AG20443 (cell line): ENCODE measurements at places on chromosomes 3 and 15.

DNA sequence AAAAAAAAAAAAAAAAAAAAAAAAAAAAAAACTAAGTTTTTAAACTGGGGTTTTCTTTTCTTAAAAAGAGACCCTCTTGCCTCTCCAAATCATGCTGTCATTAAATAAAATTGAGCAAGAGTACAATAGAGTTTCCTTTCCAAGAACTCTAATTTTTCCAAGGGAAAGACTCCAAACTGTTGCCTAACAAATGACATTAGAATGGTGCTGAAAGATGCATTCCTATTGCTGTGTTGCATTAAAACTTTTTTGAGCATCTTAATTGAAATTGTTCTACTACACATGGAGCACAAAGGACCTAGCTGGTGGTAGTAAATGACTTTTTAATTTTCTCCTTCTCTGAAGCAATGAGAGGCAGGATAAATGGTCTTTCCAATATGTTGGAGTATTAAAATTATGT, 469.1 kb upstream of the ARHGEF26 start:
- DNase-seq, result no peak

- peak; percentile 51 for DNase-seq
These were observed 16.1 kb downstream of the POU1F1 start for GRCh38 chr3:87260270-87260669.

DNA sequence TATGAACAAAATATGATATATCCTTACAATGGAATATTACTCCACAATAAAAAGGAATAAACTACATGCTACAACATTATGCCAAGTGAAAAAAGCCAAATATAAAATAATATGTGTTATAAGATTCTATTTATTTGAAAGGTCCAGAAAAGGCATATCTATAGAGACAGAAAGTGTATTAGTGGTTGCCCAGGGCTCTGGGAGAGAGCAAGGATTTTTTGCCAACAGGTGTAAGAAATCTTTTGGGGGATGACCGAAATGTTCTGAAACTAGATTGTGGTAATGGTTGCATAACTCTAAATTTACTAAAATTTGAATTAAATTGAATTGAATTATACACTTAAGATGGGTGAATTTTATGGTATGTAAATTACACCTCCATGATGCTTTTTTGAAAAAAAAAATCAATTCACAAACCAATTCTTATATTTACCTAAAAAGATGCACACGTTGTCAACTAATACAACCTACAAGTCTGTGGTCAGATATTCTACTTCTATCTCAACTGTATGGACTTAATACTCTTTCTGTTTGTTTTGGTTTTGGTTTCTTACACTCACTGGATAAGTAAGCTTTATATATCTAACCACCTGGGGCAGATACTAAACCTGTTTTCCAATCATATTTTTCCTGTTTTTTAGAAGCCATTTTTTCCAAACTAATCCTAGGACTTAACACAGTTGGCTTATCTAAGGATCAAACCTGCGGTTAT, 75.8 kb downstream of the FBN1 start:
- DNase-seq, result no peak

GRCh38 chr3:128307029-128307633, 153.8 kb downstream of the EEFSEC start:
- no peak for DNase-seq

DNA sequence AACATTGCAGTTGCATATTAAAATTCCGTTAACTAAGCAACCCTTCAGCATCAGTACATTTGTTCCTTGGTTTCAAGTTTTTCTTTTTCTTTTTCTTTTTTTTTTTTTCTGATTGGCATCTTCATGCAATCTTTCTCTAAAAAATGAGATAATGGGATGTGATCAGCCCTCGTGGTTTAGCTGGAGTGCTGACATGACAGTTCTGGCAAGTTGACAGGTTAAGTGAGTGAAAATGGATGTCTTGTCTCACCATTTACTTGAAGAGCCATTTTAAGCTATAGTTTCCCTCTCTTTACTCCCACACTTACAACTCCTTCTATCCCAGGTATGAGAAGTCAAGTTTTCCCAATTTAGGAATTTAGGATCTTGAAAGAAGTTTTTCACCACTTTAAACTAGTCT, 495.2 kb downstream of the ROBO2 start:
- no peak for DNase-seq

GRCh38 chr3:63405882-63406281, 127.8 kb downstream of the SYNPR start:
- DNase-seq, result no peak

DNA sequence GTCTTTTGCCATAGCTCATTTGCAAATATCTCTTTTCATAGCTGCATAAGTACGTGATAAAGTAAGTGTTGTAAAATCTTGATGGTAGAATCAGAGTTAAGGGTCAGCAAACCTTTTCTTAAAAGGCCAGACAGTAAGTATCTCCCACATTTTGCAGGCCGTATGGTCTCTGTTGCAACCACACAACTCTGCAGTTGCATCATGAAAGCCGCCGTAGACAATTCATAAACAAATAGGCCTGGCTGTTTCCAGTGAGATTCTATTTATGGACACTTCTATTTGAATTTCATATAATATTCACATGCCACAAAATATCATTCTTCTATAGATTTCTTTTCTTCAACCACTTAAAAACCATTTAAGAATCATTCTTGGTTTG, 248.5 kb downstream of the TLE3 start:
- no peak for DNase-seq

GRCh38 chr15:39429898-39430357, 151.0 kb upstream of the THBS1 start:
- peak; percentile 68 for DNase-seq

DNA sequence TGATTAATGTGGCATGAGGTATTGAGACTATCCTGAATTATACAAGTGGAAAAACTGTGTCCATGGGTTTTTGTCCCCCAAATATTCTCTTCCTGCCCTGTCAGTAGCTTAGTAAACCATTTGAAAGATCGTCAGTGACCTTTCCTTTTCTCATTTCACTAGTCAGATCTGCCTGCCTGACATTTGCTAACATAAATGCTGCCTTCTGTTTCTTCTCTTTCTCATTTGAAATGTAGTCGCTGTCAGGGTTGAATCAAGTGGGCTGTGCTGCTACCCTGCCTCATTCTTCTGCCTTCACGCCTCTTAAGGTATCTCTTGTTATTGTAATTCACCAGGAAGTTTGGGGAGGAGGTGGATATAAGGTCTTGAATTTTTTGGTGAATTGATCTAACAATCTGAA, 67.5 kb downstream of the LRCH3 start:
- no peak for DNase-seq

GRCh38 chr15:70879401-70879800, 12.8 kb downstream of the THAP10 start:
- peak; percentile 71 for DNase-seq

GRCh38 chr3:188204526-188204925, 50.6 kb downstream of the LPP start:
- no peak for DNase-seq

GRCh38 chr15:89591834-89592233, 16.6 kb downstream of the TICRR start:
- no peak for DNase-seq

GRCh38 chr15:38354315-38354929, 99.5 kb upstream of the FAM98B start:
- peak; percentile 47 for DNase-seq

GRCh38 chr3:17678116-17678741, 64.2 kb downstream of the TBC1D5 start:
- DNase-seq, result peak; percentile 40

DNA sequence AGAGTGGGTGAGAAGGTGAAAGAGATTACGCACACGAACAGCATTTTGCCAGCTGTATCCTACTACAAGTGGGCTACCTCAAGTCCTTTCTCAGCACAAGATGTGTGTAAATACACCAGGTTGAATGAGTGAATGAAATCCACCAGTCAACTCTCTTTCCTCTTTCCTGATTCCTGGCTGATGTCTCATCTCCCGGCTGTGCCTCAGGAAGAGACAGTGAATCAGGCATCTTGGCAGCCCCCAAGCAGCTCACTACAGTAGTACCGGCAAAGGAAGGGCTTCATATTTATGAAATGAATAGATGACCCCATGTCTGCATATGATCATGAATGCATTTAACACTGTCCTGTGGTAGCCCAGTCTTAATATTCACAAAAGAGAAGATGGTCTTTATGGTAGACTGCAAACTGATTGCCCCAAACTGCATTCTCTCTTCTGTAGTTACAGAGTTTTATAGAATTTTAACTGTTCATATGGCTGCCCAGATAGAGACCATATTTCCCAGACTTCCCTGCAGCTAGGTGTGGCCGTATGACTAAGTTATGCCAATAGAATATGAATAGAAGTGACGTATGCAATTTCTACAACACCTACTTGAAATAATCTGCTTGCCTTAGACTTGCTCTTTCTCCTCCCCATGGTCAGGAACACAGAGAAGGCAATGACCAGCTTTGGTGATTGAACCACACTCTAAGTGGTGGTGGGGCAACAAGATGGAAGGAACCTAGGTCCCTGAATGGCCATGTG, 22.7 kb downstream of the MGLL start:
- DNase-seq, result peak; percentile 88

DNA sequence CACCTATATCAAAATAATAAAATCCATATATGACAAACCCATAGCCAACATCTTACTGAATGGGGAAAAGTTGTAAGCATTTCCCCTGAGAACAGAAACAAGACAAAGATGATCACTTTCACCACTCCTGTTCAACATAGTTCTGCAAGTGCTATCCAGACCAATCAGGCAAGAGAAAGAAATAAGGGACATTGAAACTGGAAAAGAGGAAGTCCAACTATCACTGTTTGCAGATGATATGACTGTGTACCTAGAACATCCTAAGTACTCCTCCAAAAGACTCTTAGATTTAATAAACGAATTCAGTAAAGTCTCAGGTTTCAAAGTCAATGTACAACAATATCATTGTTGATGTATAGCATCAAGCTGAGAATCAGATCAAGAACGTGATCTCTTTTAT, 35.6 kb upstream of the FGF7 start:
- DNase-seq, result no peak

- DNase-seq, result no peak
These were observed 40.2 kb upstream of the ARF4 start for GRCh38 chr3:57637391-57637790.

- peak; percentile 79 for DNase-seq
These were observed 482.7 kb upstream of the ADAMTS9 start for GRCh38 chr3:65170390-65171042.

DNA sequence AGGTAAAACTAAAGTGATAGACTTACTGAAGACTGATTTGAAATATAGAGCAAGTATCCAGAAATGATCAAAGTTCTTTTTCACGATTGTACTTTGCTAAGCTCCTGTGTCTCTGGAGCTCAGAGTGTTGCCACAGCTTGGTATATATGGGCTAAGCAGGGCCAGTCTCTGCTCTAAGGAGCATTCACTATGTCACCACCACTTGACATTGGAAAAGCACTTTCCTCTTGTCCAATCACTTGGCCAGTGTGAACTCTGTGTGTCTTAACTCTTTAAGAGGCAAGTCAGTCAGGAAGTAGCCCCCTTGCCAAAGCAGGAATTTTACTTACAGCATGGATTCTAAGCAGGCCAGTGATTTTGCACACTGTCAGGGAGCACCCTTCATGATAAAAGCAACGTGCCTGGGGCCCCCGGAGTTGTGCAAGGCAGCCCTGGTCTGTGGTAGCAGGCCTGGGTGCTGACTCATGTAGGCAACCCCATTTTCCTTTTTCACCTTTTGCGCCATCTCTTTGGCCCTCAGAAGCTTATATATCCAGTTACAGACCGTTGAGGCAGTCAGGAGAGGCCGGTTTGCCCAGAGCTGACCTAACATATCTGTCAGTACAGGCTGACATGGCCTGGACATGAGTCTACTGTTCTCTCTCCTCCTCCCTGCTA, 73.0 kb downstream of the HCN4 start:
- DNase-seq, result no peak

- no peak for DNase-seq
These were observed 127.4 kb downstream of the TFG start for GRCh38 chr3:100836661-100837060.

- DNase-seq, result no peak
These were observed 118.4 kb upstream of the FHIT start for GRCh38 chr3:61369678-61370077.

DNA sequence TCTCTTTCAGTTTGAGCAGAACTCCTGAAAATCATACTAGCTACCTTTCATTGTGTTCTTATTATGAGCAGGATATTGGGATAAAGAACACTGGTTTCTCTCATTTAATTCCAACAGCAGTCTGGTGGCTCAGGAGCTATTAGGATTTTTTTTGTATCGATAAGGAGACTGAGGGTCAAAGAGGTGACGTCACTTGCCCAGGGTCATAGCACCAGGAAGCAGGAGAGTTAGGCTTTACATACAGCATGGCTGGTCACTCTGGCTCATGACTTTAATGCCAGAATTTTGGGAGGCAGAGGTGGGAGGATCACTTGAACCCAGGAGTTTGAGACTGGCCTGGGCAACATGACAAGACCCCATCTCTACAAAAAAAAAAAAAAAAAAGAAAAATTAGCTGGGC, 113.6 kb downstream of the ADAMTS9 start:
- DNase-seq, result no peak

DNA sequence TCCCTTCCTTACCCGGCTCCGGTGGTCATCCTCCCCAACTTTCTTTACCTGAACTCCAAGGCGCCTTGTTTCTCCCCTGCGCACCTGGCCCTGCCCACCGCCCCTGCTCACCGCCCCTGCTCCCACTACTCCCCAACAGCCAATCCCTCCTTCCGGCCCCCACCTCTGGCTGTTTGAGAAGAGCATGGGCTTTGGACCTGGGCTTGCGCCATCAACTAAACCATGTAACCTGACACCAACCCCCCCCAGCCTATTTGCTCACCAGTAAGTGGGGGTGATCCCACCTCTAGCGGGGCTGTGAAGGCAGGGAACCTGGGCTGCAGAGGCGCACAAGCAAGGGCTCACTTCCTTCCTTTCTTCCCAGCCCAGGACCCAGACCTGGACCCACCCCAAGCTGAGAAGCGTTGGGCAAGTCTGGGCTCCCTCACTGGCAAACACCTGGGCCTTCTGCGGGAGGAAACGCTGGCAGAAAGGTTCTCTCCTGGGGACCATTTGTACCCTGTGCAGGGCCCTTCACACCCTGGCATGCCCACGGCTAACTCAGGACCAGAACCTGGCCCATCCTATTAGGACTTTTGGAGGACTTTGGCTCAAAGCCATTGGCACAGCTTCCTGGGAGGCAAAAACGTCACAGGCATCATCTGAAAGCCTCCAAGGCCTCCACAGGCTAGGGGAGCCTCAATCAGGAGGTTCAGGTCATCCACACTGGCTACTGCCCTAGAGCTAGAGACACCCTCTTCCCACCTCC, at the start of gene PLXNB1:
Gene PLXNB1 (minus strand): TSS at position 127 of the 748 bp plus-strand sequence. CDS start 5,475 bp downstream, outside the sequence.
- peak; percentile 57 for DNase-seq
